GM23248 (cell line): ENCODE measurements at places on chromosomes 2 and 18. TPM values are rescaled to one million over a fixed set of nuclear protein-coding genes. Genes with fewer than 3 reads are reported as not detected.

The GCG gene
- not detected in 2 replicates for polyA plus RNA-seq

The BMP10 gene
- not detected in 2 replicates for polyA plus RNA-seq

The LIMS1 gene
- 81.3 and 82.0 TPM in 2 replicates for polyA plus RNA-seq

DNA sequence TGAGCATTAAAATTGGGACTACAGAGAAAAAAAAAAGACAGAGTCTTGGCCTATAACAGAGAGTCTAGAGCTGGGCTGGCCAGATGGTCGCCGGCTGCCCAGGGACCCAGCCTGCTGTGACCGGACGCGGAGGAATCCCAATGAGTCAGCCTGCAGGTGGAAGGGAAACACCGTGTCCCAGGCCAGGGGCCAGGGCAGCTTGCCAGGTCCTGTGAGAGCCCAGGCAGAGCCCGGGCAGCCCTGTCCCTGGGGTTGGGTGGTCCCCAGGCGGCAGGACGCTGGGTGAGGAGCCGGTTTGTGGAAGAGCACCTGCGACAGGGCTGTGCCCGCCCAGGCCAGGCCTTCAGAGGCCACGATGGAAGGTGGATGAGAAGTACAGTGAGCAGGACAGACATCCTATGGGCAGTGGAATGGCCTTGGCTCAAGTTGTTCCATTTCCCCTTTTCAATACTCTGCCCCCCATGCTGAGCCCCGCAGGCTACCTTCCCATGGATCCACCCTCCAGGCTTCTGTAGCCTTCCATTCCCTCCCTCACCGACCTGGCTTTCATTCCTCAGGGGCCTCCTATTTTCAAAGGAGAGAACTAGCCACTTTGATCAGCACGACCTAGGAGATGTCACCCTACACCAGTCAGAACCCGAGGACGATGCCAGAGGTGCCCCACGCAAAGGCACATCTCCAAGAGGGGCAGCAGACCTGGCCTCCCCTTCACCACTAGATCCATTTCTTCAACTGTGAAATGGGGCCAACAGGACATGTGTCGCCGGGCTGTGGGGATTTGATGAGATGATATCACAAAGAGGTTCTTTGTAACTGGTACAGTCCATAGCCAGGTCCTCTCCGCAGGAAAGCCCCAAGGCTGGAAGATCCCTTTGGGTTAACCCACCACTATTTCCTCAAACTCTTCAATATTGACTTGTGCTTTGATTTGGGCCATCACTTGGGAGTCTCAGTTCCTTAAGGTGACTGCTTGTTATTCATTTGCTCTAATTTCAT is 87.5 kb downstream of the POLR1A start:
- no peak for DNase-seq
